ENCODE measurements at places on chromosomes 13 and 19.
A peak's percentile ranks its signal among the peaks of the same experiment; 100 is the strongest.

GRCh38 chr13:24925318-24926231, 161.6 kb downstream of the RNF17 start:
- no peak for DNase-seq

DNA sequence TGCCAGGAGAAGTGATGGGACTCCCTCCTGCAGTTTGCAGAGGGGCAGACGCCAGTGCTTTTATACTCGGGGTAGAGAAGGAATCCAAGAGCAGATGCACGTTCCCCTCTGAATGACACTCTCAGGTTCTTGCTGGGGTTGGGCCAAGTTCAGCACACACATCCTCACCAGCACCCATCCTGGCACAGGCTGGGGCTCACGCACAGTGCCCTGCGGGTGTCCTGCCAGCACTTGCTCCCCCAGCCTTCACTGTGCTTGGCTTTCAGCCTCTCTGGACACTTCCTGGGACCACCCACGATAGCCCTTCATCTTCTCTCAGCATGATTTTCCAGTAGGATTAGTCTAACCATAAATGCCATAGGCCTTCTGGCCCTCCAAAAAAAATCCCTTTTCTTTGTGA, 158.6 kb downstream of the ZNF536 start:
- DNase-seq: no peak

DNA sequence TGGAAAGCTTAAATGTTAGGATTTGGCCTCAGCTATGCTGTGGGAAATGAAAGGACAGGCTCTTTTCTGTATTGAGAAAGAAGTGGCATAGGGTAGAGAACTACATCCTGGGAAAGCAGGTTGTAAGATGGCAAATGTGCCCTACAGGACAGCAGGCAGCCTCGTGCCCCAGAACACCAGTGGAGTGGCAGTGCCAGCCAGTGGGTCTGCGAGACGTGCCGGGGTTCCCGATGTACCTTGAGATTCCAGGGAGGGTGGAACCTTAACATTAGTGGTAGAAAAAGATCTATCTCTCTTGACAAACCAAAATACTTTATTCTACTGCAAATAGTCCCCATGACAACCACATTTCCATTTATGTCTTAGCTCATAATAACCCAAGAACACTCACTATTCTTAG, 42.7 kb downstream of the DCLK1 start:
- DNase-seq: no peak

GRCh38 chr13:38656699-38657098, 30.2 kb upstream of the FREM2 start:
- DNase-seq: no peak

GRCh38 chr13:100356889-100357288, 231.7 kb downstream of the GGACT start:
- DNase-seq: no peak

DNA sequence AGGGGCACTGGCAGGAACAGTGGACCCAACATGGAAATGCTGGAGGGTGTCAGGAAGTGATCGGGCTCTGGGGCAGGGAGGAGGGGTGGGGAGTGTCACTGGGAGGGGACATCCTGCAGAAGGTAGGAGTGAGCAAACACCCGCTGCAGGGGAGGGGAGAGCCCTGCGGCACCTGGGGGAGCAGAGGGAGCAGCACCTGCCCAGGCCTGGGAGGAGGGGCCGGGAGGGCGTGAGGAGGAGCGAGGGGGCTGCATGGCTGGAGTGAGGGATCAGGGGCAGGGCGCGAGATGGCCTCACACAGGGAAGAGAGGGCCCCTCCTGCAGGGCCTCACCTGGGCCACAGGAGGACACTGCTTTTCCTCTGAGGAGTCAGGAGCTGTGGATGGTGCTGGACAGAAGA, 4.1 kb downstream of the KLK2 start:
- DNase-seq: no peak

GRCh38 chr19:51246164-51246552, 4.7 kb upstream of the SIGLECL1 start:
- DNase-seq: peak; percentile 37

- no peak for DNase-seq
Observed at GRCh38 chr19:18147396-18147795, 5.6 kb upstream of the PIK3R2 start.

GRCh38 chr19:15170345-15170744, 30.4 kb downstream of the NOTCH3 start:
- DNase-seq: no peak

DNA sequence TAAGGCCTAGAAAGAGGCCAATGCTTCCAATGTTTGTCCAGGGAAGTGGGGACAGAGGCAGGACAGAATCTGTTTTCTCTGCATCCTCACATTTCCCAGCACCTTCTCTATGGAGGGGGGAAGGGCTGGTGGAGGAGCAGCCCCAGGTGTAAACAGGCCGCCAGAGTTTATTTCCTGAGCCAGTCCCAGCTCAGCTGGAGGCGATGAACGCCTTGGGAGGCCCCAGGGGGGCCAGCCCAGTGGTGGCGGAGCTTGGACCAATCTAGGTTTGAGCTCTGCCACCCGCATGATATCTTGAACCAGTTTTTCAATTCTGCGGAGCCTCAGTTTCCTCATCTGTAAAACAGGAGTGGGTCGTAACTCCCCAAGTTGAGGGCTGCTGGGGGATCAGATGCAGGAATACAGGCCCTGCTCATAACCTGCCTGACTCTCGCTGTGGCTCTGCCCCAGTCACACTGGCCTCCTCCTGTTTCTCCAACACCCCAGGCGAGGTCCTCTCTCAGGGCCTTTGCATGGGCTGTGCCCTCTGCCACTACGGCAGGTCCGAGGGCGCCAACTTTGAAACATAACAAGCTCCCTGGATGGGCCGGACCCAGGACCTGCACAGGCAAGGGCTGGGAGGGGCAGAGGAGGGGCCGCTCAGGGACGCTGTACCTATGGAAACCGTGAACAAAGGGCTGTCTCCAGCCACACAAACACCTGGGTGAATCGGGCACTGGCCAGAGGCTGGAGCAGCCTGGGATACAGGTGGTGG, 1.1 kb downstream of the TNFAIP8L1 start:
- DNase-seq: no peak

DNA sequence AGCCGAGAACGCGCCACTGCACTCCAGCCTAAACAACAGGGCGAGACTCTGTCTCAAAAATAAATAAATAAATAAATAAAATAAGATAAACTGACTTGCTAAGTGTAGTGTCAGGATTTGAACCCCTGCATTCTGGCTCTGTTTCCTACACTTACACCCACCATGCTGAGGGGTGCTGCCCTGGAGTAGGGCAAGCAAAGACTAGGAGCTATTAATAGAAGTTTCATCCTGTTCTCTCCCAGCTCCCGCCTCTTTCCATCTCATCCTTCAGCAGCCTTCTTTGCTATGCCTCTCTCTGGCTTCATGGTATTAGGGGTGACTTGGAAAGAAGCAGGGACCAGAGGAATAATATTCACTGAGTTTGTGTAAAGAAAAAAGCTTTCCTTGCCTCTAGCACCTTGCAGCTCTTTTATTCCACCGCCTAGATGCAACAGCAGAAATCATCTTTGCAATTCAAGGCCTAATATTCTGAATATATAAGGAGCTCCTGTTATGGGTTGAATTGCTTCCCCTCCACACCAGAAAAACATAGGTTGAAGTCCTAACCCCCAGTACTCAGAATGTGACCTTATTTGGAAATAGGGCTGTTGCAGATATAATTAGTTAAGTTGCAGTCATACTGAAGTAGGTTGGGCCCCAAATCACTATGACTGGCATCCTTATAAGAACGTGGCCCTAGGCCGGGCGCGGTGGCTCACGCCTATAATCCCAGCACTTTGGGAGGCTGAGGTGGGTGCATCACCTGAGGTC, 8.7 kb upstream of the PLAUR start:
- no peak for DNase-seq

- no peak for DNase-seq
Observed at GRCh38 chr13:24916464-24916863, 152.5 kb downstream of the RNF17 start.

DNA sequence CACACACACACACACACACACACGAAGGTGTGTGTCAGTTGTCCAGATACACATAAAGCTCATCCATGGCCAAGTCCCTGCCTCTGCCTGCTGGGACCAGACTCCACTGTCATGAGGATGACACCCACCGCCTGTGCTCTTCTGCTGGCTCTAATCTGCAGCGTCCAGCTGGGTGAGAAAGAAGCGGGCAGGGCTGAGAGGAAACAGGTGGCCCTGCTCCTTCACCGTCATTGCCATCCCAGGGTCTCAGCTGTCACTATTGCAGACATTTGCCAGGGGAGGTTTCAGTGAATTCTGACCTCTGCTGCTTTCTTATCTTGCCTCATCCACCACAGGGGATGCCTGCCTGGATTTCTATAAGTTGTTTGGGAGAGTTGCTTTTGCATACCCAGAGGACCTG, 31.4 kb downstream of the SCGB2B2 start:
- no peak for DNase-seq

GRCh38 chr19:28471731-28472510, 741.0 kb downstream of the UQCRFS1 start:
- DNase-seq: no peak

- no peak for DNase-seq
Observed at GRCh38 chr19:19562665-19563347, 24.7 kb downstream of the CILP2 start.

- no peak for DNase-seq
Observed at GRCh38 chr13:25689539-25689938, 317.8 kb downstream of the ATP8A2 start.

- DNase-seq: no peak
Observed at GRCh38 chr13:30920162-30920909, 12.1 kb upstream of the TEX26 start.

- peak; percentile 55 for DNase-seq
Observed at GRCh38 chr19:43664018-43664417, 6.0 kb downstream of the PLAUR start.

DNA sequence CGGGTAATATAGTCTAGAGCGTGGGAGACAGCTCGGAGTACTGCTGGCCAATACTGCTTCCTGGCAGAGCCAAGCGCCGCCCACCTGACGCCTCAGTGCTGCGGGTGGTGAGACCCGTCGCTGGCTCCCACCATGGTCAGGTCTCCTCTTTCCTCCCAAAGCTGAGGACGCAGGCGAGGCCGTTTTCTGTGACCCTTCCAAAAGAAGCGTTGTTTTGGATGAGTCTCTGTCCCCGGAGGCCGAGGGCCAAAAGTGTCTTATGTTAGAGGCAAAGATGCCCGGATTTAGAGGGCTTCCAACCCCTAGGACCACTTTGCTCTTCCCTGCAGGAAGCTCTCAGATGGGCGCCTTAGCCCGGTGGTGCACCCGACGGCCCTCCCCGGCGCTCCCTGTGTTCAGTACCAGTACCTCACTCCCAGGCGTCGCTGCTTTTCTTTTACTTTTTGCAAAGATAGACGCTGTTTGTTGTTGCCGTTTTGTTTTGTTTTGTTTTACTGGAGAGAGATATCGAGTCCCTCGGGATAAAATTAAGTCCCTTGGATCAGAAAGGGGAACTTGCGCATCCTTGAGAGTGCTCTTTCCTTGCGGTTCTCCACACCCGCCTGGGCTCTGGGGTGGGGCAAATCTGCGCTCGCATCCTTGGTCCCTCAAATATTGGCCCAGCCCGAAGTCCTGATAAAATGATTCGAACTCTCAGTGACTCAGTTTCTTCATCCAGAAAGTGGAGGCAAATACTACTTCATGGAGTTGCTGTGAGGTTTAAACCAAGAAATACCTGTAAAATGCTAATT, 7.0 kb downstream of the PDX1 start:
- DNase-seq: no peak

DNA sequence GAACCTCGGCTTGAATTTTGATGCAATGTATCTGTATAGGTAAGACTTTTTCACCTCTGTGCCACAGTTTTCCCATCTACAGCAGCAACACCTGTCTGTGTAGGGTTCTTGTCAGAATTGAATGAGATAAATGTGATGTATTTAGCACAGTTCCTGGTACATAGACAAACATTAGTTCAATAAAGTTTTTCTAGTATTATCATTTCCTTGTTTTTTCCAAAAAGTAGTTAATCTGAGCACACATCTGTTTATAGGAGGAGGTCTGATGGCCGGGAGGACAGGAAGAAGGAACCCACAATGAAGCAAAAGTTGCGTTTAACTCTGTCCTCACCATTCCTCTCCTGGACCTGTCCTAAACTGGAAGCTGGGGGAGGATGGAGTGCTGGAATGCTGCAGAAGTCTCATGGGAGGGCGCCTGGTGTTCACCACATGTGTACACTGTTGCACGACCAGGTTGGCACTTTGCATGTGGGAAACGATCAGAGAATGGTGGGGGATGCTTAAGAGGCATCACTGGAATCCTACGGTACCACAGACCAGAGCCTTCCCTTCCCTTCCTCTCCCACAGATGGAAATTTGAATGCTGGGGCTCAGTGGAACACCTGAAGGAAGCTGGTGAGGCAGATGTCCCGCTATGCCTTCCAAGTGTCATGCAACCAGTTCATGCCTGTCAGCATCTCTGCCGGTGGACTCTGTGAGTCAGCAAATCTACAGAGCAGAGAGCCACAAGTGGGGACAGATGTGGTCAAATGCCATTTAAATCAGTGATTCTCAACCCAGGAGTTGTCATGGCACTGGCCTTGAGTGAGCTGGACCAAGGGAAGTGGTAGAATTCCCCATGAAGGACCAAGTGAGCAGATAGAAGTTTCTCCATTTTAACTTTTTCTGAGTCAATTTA, 315.6 kb downstream of the DLEU7 start:
- DNase-seq: no peak

DNA sequence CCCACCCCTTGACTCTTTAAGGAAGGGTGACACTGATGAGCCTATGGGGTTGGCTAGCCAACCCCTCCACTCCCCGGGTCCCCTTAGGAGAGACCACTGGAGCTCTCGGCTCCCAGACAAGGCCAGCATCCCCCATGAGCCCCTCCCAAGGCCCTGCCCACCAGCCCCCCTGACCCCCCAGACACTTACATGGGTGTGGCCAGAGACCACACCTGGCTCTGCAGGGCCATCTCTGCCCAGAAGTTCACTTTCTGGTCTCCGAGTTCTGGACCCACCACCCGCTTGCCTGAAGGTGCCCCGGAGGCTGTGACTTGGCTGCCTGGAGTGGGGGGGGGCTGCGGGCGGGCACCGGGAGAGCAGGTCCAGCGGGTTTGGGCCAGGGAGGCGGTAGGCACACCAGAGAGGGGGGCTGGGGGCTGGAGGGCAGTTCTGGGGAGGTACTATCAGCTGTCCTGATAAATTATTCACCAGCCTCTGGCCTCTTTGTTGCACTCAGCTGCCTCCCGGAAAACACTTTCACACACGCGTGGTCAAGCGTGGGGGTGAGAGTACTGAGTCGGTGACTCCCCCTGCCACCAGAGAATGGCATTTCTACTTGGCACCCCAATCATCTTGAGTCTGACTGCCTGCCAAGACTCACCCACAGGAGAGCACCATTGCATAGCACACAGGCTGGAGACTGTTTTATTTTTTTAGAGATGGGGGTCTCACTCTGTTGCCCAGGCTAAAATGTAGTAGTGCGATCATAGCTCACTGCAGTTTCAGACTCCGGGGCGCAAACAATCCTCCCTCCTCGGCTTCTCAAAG, at the start of gene PALM3:
Gene PALM3, minus strand, starts transcription at position 326 of the 807 bp plus-strand sequence. Its CDS starts 96 bp downstream, at position 230.
- no peak for DNase-seq

GRCh38 chr19:47069795-47070194, 21.4 kb upstream of the TMEM160 start:
- no peak for DNase-seq

GRCh38 chr19:39951065-39951650, 16.7 kb upstream of the FCGBP start:
- no peak for DNase-seq

GRCh38 chr19:46919324-46919723, 58.5 kb downstream of the ARHGAP35 start:
- DNase-seq: peak; percentile 41

GRCh38 chr19:46639358-46640182, 3.6 kb upstream of the GNG8 start:
- DNase-seq: peak; percentile 34
